ENCODE measurements at places on chromosomes 6 and 20.

DNA sequence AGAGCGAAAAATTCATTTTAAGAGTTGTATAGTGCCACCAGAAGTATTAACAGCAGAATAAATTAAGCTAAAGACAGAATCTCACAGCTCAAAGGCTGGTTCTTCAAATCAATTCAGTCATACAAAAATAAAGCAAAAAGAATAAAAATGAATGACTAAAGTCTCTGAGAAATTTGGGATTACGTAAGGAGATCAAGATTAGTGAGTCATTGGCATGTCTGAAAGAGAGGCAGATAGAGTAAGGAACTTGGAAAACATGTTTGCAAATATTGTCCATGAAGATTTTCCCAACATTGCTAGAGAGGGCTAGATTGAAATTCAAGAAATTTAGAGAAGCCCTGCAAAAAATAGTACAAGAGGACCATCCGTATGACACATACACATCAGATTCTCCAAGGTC lies 1413.9 kb upstream of the ADGRB3 start:
- DNase-seq: no peak

DNA sequence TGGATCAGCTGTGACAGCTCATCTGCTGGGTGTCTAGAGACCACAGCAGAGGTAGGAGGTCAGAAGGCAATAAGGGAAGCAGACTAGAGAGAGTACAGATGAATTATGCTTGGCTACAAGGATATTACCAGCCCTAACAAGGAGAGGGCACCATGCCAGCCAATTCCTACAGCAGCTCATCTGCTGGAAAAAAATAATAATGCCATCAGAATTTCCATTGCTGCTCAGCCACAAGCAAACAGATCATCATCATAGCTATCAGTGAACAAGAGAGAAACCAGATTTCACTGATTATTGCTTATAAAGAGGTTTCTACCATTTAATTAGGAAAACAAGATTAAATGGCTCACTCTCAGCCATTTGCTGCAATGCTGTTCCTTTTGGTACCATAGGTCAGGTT lies 66.5 kb downstream of the PSMG4 start:
- no peak for DNase-seq

GRCh38 chr6:90121982-90122381 lies 174.7 kb downstream of the BACH2 start:
- DNase-seq: no peak

GRCh38 chr6:165025040-165025439 lies 284.4 kb downstream of the C6orf118 start:
- no peak for DNase-seq

DNA sequence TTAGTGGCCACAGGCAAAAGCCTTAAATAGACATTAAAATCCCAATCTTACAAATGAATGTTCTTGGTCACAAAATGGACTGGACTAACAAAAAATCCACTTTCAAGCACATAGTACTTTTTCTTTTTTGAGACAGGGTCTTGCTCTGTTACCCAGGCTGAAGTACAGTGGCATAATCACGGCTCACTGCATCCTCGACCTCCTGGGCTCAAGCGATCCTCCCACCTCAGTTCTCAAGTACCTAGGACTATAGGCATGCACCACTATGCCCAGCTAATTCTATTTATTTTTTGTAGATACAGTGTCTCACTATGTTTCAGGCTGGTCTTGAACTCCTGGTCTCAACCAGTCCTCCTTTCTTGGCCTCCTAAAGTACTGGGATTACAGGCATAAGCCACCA lies 59.4 kb downstream of the MAP3K5 start:
- no peak for DNase-seq

DNA sequence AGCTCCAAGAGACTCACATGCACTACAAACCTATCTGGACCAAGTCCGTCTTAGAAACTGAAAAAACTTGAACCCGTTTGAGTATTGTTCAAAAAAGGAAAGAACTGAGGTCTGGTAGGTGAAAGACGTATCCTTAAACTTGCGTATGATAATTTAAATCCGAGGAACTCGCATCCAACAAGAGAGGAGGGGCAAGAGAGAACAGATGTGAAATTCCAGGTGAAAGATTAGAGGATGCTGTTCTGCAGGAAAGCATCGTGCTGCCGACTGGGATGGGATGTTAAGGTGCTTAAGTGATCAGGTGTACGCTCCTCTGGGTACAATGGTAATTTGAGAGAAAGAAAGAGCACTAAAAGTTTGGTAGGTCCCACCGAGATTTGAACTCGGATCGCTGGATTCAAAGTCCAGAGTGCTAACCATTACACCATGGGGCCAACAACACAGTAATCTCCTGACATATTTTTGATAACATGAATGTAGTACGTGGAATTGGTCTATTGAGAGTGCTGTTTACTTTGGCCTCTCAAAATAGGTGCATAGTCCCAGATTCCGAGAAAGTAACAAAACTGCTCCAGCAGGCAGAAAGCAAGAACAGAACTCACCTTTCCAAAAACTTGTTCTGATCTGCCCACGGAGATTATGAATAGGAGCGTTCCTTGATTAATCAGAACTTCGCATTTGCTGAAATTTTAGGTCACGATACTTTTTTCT lies 53.5 kb upstream of the BTN3A2 start:
- DNase-seq: no peak

DNA sequence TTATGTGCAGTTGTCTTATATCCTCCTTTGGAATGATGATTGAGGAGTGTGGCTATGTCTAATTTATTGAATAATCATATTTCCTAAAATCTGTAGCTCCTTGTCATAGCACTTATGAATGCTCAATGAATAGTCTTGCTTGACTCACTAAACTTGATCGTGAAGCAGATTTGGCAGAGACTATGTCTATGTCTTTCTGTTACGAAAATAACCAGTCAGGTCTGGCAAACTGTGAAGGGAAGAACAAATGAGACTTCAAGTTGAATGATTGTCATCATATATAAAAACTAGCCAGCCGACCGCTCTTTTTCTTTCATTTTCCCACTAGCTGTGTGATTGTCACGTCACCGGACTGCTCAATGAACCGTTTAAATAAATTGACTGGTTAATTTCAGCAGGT lies 1303.9 kb upstream of the GJE1 start:
- no peak for DNase-seq

GRCh38 chr6:113632220-113632864 lies 224.8 kb upstream of the MARCKS start:
- no peak for DNase-seq

GRCh38 chr20:2468581-2469407 lies 1.8 kb downstream of the SNRPB start:
- no peak for DNase-seq

DNA sequence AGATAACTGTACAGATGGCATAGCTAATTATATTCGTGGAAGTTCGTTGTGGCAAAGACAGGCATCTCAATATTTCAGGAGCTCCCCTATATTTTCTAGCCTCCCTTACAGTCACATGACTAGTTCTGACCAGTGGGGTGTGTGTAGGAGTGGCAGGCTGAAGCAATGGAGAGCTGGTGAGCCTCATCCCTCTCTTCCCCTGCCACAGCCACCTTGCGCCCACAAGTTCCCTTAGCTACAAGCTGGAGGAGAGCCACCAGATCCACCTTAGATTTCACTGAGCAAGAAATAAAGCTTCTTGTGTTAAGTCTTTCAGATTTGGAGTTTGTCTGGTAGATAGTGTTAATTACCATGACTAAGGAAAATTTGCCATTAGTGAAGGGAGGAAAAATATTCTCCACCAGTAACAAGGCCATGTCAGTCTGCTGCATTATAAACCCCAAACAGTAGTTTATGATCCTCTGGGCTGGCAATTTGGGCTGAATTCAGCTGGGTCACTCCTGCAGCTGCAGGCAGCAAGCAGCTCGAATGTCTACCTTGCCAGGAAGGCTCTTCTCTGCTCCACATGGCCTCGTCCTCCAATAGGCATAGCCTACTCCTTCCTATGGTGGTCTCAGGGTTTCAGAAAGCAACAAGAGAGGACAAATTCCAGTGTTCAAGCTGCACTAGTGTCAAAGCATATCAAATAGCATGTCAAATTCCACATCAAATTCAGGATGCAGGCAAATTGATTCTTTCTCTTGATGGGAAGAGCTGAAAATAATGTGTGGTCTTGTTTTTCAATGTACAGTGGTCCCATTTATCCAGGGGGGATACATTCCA lies 7.4 kb upstream of the RBCK1 start:
- DNase-seq: no peak

GRCh38 chr6:75326557-75327258 lies 42.1 kb upstream of the TMEM30A start:
- no peak for DNase-seq

- DNase-seq: no peak
Observed at GRCh38 chr6:67160820-67161219, 1453.8 kb upstream of the EYS start.

- DNase-seq: no peak
Observed at GRCh38 chr6:133645966-133646740, 242.8 kb upstream of the TCF21 start.

DNA sequence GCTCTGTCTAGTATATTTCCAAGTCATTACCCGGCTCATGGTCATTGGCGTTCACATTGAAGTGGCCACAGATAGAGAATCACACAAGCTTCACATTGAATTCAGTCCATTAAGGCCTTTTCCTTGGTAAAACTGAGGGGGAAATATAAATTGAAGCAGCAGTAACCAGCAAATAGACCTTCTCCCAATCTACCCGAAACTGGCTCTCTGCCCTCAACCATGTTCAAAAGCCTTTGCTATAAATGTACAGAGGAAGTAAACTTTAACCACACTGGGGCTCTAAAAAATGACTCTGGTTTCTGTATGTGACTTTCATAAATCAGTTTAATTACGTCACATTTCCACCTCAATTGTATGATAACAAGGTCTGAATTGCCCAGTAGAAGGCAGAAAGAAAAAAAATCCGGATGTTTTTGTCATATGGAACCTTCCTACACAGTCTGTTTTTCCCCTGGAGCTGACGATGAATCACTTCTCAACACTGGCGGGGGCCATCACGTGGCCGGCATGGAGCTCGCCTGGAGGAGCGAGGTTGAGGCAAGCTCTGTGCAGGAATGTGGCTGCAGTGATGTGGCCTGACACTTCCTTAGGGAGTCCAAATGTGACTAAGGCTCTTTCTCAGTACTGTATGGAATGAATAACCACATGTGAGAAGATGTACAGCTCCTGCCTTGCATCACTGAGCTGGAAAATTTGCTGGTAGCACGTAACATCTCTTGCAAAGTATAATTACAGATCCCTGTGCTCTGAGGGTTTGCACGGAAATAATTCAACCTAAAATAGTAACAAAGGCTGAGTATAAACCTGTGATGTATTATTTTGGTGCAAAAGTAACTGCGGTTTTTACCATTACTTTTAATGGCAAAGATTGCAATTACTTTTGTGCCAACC lies 58.6 kb upstream of the SNX9 start:
- DNase-seq: peak; percentile 74

DNA sequence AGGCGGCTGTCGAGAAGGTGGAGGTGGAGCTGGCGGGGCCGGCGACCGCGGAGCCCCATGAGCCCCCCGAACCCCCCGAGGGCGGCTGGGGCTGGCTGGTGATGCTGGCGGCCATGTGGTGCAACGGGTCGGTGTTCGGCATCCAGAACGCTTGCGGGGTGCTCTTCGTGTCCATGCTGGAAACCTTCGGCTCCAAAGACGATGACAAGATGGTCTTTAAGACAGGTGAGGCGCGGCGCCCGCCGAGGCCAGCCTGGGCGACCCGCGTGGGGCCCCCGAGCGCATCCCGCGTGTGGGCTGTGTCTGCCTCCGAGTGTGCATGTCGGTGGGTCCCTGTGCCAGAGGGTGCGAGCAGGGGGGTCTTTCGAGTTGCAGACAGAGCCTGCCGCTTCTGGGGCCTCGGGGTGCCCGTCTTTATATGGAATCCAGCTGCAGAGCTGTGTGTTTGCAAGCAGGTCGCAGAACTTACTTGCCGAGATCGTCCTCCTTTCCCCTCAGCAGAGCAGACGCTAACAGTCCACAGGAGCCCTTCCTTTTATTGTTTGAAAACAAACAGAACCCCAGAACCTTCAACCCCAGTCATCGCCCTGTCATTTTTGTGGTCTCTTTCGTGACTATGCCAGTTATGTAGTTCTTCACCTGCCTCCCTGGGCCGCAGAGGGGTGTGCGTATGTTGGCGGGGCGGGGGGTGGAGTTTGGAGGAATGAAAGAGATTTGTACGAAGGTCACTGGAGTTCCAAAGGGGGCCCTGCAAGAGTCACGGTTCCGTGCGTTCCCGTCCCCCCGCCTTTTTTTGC lies 766 bp downstream of the SLC16A10 start:
- peak; percentile 64 for DNase-seq

GRCh38 chr6:114140416-114140815 lies 169.5 kb upstream of the HDAC2 start:
- no peak for DNase-seq

- no peak for DNase-seq
Observed at GRCh38 chr6:167915139-167915538, 82.3 kb upstream of the KIF25 start.

DNA sequence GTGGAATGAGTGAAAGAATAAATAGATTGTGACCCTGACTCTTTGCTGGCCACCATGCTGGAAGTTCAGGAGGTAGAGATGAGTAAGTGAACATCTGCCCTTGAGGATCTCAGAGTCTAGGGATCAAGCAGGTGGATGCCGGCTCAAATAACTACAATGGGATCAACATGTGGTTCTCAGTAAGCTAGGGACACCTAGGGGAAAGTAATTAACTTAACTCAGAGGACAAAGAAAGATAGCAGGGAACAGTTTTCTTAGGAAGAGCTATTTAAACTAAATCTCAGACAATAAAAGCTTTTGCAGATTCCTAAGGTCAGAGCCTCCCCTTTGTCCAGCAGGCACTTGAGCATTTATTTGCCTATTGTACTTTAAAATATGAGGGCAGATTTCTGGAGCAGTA lies 29.1 kb downstream of the SLC13A3 start:
- DNase-seq: no peak

GRCh38 chr6:69881322-69882151 lies 15.2 kb downstream of the COL19A1 start:
- no peak for DNase-seq

- DNase-seq: no peak
Observed at GRCh38 chr6:5462856-5463255, 201.5 kb downstream of the FARS2 start.

DNA sequence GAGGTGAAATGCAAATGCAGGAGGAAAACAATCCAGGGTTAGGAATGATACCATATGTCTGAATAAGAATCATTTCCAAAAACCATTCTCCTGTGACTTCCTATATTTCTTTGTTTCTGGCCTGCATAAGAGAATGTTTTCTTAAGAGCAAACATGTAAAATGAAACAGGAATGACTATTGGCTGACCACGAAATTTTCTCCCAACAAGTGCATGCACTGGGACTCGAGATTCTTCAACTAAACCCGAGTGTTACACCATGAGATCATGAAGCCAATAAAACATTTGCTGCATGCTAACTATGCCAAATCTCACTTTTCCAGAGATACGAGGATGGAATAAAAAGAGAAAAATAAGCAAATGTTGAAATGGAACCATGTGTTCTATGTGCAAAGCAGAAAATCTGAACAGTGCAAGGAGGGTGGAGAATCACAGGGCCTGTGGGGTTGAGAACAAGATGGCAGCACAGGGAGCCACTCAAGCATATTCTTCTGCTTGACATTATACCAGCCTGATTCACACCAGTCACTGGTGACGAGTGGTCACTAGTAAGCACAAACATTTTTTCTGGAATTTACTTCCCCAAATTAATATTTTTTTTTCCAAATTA lies 212.2 kb upstream of the FOXA2 start:
- no peak for DNase-seq

Measured in activated naive CD8-positive, alpha-beta T cell treated with anti-CD3 and anti-CD28 coated beads, Interleukin-2, amount 10 ng/mL, durations not matched to agents 7 days and 5 days (primary cell).